ENCODE measurements at places on chromosomes 12 and 14.

DNA sequence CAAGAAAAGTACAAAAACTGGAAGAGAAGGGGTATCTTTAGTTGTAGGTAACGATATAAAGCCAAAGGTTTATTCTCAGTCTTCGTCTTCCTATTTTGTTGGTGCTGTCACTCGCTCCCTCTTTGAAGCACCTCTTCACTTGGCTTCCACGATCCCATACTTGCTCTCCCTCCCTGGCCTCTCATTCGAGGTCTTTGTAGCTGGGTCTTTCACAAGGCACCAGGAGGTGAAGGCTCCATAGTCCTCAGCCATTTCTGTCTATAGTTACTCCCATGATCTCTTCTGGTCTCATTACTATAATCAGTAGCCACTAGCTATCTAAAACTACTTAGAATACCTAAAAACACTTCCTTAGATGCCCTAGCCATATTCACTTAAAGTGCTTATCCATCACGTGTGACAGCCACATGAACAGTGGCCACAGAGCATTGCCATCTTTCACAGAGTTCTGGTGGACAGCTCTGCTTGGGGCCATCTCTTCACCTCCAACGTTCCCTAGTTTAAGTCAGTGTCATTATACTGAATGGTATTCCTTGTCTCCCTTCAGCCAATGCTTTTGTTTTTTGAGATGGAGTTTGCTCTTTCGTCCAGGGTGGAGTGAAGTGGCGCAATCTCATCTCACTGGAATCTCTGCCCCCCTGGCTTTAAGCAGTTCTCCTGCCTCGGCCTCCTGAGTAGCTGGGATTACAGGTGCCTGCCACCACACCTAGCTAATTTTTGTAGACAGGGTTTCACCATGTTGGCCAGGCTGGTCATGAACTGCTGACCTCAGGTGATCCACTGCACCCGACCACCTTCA lies 57.1 kb downstream of the ATP2A2 start:
- DNase-seq, result no peak

DNA sequence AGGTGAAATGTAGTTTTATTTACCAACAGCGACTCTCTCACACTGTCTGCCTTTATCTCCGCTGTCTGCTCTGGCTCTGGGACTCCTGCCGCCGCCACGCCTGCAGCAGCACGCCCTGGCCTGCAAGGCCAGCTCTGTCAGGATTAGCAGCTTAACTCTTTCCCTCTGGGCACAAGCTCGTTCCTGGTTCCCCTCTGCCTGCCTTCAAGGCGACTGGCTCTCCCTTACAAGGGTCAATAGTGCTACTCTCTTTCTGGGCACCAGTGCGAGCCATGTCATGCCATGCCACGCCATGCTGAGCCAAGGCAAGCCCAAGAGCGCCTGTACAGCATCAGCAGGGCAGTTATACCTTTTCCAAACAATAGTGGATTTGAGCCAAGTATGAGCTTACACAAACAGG lies 3.6 kb upstream of the CLEC2B start:
- no peak for DNase-seq

GRCh38 chr14:20461225-20462141 lies at the start of gene PIP4P1:
Gene PIP4P1, minus strand, starts transcription at chr14:20461434. Its CDS starts 109 bp downstream, at chr14:20461325.
- DNase-seq, result peak; percentile 83

DNA sequence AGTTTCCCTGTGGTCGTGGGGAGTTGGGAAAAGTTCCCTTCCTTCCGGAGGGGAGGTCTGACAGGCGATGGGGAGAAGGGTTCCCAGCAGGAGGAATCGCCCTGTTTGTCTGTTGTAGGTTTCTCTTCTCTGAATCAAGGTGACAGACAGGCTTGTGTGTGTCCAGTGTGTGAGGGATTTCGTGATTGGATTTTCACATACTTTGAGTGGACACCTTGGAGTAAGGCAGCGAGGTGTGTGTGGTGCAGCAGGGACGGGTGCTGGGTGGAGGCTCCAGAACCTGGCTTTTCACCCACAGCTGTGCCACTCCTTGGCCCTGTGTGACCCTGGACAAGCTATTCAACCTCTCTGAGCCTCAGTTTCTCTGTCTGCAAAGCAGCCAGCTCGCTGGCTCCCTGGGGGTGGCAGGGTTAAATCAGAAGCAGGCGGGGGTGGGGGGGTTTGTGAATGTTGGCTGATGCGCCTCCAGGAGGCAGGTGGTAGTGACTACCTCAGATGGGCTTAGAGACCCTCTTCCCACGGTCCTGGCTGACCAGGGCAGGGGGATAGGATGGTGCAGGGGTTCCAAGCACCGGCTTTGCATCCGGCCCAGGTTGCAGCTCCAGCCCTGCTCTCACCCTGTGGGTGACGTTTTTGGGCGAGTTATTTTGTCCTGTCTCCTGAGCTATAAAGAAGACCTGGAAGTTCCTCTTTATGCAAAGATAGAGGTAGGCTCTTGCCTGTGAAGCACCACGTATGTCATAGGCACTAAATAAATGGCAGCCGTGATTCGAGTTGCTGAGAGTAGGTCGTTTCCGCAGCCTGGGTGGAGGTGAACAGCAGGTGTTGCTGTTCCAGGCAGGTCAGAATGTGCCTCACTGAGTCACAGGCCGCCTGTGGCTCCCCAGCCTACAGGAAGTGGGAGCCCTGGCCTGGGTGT lies 679 bp downstream of the BDKRB2 start:
- DNase-seq, result no peak

DNA sequence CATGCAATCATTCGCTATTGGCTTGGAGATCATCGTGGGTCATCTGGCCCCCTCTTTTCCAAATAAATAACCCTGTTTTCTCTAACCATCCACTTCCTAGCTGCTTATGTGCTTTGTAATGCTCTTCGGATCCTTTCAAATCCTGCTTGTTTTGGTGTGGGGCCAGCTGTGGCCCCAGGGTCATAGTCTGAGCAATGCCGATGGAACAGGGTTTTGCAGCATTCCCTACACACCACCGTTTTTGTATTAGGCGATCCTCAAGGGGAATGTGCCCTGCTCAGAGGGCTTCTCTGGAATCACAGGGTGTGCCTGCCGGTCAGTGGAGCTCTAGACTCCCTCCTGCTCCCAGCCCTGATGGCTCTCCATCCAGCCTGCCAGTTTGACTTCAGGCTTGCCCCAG lies 78.1 kb upstream of the NRXN3 start:
- DNase-seq, result no peak

DNA sequence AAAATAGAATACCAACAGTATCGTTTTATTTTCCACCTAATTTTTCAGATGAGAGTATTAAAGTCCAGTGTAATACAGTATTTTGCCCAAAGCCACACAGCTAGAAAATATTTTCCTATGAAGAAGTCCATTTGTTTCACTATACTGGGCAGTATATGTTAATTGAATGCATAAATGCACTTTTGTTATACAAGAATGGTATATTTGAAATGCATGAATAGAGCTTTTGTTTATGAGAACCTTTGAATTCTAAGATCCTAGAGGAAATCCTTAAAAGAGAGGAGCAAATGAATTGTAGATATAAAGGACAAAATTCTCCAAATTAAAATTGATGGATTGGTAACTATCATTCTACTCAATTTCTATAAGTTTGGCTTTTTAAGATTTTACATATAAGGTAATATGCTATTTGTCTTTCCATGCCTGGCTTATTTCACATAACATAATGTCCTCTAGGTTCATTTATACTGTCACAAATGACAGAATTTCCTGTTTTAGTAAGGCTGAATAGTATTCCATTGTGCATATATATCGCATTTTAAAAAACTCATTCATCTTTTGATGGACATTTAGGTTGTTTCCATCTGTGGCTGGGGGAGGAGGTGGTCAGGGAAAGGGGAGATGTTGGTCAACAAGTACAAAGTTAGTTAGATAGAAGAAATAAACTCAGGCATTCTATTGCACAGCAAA lies 136.6 kb upstream of the DCN start:
- DNase-seq, result no peak

DNA sequence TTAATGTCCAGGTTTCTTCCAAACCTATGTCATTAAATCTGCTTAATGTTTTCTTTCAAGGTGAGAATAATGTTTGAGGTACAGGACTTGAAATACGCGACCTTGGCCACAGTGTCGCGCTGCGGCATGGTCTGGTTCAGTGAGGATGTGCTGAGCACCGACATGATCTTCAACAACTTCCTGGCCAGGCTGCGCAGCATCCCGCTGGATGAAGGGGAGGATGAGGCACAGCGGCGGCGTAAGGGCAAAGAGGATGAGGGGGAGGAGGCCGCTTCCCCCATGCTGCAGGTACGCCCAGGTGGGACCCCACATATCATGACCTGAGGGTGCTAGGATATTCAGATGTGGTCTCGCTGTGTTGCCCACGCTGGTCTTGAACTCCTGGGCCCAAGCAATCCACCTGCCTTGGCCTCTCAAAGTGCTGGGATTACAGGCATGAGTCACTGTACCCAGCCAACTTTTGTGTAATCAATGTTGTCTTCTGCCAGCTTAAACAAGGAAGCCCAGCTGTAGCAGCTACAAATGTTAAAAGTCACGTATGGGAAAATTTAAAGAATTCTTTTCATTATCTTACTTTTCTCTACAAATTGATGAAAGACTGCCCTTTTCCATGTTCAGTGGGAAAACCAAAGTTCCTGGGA lies 50.8 kb downstream of the DYNC1H1 start:
- DNase-seq, result no peak

DNA sequence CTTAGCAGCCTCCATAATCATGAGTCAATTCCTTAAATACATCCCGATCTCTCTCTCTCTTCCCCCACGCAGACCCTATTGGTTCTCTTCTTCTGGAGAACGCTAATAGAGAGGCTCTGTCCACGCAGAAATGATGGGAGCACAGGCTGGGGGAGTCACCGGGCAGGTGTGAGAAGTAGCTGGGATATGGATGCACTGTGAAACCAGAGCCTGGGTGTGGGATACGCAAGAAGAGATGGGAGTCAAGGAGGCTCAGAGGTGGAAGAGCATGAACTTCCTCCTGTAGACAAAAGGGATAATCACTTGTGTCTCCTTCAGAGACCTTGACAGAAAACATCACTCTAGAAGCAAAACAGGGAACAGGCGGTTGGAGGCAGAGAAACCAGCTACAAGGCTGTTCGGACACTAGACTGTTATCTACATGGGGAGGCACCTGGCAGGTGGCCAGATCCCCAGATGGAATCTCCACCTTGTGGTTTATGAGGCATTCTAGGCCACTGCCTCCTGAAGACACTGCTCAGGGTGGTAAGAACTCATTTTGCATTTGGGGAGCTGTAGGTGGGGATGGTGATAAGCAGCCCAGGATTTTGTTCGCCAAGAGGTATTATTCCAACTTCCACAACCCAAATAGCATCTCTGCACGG lies 7.2 kb upstream of the SELPLG start:
- no peak for DNase-seq

DNA sequence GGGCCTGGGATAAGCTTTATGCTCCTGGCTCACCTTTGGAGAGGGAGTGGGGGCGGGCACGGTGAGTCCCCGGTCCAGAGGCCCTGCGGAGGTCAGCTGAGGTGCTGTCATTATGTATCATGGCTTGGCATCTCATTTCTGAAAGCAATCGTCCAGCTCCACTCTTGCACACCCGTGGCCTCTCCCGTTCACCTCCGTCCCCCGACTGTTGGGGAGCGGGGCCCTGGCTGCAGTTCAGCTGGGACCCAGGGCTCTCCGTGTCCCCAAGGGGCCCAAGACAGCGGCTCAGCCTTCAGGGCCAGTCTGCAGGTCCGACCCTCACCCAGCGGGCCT lies 10.6 kb downstream of the BMP4 start:
- DNase-seq, result peak; percentile 25

Measured in right kidney (tissue), 9 donors.